HL-60 (cell line): ENCODE measurements at places on chromosomes 1 and 21.

- no peak for DNase-seq
Measured at GRCh38 chr1:158002631-158003405, 9.4 kb downstream of the KIRREL1 start.

DNA sequence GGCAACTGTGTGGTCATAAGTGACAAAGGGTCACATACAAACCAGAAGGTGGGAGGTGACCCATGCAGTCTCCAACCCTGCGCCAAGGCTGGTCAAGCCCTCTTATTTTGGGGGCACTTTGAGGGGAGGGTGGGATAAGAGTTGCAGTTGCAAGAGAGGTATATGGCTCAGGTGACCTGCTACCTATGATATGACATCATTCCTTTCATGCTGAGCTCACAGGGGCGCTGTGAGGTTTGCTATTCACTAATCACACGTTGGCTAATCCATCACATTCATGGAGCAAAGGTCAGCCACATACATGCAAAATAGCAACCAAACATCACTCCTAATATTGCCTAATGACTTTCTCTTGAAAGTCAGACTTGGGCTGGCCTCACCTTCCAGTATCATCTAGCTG lies 72.0 kb upstream of the PAXBP1 start:
- DNase-seq = no peak

GRCh38 chr1:172875892-172876291 lies 174.8 kb downstream of the TNFSF18 start:
- DNase-seq = no peak

DNA sequence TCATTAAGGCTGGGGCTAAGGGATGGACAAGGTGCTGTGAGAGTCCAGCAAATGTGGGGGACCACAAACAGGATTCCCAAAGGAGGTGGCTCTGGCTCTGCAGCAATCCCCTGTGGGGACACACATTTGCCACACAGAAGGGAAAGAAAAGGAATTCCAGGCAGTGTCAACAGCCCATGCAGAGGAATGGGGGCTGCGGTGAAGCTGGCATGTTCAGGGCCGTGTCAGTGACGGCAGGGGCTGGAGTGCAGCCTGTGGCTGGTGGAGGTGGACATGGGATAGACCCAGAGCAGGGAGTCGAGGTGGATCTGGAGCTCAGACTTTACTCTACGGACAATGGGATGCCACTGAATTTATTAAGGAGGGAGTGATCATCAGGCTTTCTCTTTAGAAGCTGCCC lies 183.2 kb downstream of the TRABD2B start:
- DNase-seq = no peak

DNA sequence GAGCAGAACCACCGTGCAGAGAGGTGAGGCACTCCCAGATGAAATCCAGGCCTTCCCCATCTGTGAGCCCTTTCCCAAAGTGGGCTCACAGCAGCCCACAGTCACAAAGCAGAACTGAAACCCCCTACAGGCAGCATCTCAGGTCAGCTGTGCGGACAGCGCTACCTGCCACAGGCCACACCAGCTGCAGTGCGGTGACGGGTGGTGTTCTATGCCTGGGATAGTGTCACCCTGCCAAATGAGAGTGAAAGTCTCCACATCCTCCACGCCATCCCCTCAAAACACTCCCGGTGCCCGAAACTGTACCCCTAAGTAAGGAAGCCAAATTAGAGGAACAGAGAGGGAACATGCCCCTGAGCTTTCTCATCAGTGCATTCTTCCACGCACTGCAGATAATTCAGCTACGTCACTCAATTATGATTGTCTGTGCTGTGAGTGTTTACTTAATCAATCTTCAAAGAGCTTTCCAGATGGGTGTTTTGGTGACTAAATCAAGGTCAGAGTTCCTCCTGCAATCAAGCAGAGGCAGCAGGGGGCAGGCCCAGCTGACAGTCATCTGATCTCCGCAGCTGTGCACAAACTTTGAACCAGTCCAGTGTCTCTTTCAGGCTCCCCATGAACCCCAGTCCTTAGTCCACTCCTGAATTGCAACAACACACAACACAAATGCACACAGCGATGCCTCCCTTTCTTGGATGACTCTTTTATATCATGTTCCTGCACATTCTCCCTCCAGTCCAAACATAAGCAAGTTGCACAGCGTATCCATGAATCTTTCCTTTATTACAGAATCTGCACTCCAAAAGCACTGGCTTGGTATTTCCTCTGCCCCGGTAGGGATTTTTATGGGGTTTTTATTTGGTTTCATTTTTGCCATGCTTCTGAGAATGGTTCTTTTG lies 150.0 kb downstream of the TOMM20 start:
- DNase-seq = peak; percentile 90

GRCh38 chr1:223393275-223394214 lies at the start of gene CCDC185:
CCDC185 (plus strand) TSS chr1:223393415; CDS start chr1:223393476, 61 bp downstream.
- no peak for DNase-seq
